Astrocyte (in vitro differentiated cells and primary cell): ENCODE measurements at places on chromosomes 16 and 17.

- DNase-seq, result no peak
Measured at GRCh38 chr17:57589151-57590034, 155.7 kb downstream of the CCDC182 start.

DNA sequence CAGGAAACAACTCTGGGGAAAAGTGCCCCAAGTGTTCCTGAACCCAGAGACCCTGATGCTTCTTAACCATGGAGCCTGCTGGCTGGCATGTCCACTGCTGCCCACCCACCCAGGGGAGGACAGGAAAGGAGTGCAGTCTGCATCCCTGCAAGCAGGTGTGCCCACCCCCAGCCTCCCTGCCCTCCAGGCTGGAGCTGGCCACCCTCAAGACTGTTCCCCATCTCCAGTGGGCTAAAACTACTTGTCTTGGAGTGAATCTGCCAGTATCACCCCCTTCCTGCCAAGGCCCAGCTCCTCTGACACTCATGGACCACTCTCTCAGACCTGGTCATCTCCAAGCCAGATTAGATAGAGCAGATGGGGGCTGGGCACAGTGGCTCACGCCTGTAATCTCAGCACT is 29.8 kb downstream of the ARHGAP27 start:
- no peak for DNase-seq

GRCh38 chr17:81115749-81116464 is 49.4 kb upstream of the PVALEF start:
- no peak for DNase-seq

- no peak for DNase-seq
Measured at GRCh38 chr16:88686062-88686438, 257 bp downstream of the SNAI3 start.

GRCh38 chr16:81445966-81446906 is 1.6 kb downstream of the CMIP start:
- DNase-seq, result peak; percentile 41

DNA sequence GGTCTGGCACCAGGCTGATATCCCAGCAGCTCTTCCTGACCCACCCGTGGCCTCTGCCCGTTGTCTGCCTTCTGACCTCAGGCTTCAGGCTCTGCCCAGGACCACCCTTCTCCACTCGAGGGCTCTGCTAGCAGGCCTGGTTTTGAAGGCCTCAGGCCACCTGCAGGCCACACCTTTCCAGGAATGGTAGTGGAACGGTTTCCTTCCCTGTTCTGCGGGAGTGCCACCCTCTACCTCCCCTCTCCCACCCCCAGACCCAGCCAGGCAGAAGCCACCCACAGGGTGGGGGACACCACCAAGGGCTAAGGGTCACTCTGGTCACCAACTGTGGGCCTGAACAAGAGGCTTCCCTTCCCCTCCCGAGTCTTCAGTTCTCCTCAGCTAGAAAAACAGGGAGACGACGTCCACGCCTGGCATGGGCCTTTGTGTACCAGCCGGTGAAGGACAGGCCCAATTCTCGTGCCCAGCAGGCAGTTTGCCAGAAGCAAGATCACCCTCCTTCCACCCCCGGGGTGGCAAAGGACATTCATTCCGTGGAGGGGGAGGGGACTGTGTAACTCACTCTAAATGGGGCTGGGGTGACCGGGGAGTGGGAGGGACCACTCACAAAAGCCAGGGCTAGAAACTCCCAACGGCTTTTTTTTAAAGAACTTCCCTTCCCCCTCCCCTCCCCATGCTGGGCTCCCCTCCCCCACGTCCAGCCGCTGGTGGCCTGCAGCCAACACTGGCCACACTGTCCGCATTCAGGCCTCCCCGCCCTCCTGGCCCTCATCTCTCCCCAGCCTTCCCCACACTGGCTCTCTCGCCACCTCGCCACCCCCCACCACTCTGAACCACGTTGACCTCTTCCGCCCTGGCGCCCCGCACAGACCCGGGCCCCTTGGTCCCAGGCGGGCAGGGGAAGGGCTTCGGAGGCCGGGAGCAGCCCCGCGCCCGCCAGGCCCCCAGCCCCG is 7.7 kb downstream of the CBX4 start:
- no peak for DNase-seq

DNA sequence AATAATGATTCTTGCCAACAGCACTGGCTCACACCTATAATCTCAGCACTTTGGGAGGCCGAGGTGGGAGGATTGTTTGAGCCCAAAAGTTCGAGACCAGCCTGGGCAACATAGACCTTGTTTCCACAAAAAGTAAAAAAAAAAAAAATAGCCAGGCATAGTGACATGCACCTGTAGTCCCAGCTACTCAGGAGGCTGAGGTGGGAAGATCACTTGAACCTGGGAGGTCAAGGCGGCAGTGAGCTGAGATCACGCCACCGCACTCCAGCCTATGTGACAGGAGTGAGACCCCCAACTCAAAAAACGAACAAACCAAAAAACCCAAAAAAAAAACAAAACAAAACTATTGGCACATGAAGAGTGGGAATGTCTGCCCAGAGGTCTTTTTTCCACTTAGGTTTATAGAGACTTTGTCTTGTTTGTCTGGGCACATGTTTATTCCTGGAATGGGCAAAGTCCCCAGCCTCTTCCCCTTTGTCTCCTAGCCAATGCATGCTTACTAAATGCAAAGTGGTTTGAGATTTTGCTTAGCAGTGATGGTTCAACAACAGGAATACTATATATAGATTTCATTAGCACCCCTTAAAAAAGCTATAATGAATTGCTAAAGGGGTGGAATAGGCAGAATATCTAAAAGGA is 25.9 kb downstream of the NMT1 start:
- DNase-seq, result no peak

GRCh38 chr16:85083051-85083639 is 29.1 kb downstream of the CIBAR2 start:
- DNase-seq, result no peak

DNA sequence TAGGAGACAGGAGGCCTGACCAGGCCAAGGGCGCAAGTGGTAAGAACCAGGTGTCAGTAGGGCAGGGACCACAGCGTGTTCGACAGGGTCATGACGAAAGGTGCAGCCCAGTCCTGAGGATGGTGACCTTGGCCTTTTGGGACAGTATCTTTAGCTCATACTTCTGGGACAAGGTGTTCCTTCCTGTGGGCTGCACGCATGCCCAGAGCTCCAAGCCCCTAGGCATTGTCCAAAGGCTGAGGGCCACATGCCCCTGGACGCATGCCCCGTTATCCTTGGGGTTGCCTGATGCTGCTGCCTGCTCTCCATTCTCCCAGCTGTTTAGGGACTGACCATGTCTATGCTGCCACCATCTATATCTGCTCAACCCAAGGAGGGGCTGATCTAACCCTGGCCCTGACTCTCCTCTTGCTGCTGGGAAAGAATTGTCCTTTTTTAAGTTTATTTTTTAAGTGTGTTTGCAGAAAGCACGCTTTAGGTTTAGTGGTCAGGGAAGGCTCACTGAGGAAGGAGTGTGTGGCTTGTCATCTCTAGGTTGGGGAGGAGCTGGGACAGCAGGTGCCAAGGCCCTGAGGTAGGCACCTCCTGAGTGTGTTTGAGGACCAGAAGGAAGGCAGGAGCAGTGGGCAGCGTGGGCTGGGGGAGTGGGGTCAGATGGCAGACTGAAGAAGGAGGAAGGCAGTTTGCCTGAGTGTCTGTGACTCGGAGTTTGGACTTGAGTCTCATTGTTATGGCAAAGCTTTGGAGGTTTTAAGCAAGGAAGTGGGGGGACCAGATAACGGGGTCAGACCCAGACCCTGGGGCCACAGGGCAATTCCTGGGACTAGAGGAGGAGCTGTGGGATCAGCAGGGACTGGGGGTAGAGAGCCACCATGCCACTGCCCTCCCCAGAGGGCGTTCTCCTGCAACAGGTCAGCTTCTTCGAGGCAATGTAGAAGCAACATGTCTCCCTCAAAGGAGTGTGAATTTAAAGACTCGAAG is 15.1 kb upstream of the CBX4 start:
- no peak for DNase-seq

GRCh38 chr16:83409347-83409746 is 398.4 kb upstream of the HSBP1 start:
- no peak for DNase-seq
